ENCODE measurements at places on chromosomes 7 and 10. TPM values are rescaled to one million over a fixed set of nuclear protein-coding genes. Genes with fewer than 3 reads are reported as not detected.
A peak's percentile ranks its signal among the peaks of the same experiment; 100 is the strongest.

DNA sequence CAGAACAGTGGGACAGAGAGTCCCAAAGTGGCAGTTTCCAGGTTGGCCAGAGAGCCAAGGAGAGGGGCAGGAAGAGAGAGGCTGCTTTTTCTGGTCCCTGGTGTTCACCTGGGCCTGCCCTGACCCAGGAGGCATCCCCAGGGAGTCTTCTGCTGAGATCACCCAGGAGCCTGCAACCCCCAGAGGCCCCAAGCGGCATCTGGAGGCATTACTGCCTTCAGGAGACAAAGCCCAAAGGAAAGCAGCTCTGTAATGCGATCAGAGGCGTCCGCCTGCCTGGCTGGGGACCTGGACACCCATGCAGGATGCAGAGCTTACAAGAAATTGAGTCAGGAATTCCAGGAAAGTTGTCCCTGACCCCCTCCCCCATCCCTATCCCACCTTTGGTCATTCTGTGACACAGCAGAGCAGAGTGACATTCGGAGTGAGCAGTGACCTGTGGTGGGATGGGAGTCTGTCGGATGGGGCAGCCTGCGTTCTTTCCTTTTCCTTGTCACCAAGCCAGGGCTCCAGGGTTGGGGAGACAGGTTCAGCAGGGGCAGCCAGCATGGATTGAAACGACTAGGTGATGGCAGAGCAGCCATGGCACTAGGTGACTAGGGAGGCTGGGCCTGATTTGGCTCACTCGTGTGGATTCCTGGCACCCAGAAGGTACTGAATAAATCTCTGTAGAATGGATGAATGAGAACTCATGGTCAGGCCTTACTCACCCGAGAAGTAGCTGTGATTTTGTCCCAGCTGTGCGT is 10.4 kb downstream of the UNC5B start:
- peak; percentile 54 for DNase-seq

ATRNL1 gene
- total RNA-seq, result 41.0 TPM

IKZF1 gene
- total RNA-seq, result 13.5 TPM

DNA sequence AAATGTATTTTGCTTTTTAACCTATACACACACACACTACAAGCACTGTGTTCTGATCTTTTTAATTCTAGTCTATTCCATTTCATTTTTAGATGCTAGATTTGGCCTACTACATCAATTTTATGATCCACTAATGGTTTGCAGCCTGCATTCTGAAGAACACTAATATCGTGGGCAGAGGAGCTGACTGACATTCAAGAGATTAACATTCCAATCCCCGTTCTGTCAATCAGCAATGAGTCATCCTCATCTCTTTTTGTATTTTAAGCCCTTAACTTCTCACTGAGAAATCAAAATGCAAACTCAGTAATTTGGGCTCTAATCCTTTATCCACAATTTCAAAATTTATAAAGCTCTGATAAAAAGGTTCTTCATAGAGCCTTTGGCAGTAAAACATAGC is 47.1 kb upstream of the GAD2 start:
- no peak for DNase-seq

- no peak for DNase-seq
Observed at GRCh38 chr10:52129410-52130178, 184.5 kb upstream of the DKK1 start.

GRCh38 chr10:93075369-93076221 is 1.9 kb downstream of the CYP26A1 start:
- no peak for DNase-seq

GRCh38 chr7:87032604-87033339 is 26.7 kb downstream of the ELAPOR2 start:
- no peak for DNase-seq

PNLIPRP3 gene
- not detected for total RNA-seq

ATG9B gene
- 0.12 TPM for total RNA-seq

SCART1 gene
- 7.3 TPM for total RNA-seq

ZFAND2A gene
- 18.8 TPM for total RNA-seq

SLC25A40 gene
- total RNA-seq, result 17.2 TPM

GRCh38 chr7:111953611-111954010 is 252.6 kb downstream of the DOCK4 start:
- DNase-seq, result no peak

GRCh38 chr7:154914308-154914995 is 88.5 kb downstream of the PAXIP1 start:
- DNase-seq, result peak; percentile 71

DNA sequence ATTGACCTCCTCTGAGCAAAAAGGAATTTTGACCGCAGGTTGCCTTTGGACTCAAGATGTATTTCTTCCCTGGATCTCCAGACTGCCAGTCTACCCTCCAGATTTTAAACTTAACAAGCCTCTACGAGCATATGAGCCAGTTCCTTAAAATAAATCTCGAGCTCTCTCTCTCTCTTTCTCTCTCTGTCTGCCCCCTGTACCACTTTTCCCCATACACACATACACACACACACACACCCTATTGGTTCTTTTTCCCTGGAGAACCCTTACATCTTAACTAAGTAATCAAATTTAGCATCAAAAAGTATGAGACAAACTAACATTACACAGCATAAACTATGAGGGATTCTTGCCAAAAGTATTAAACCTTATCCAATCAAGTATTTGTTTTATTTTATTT is 11.4 kb downstream of the BCAP29 start:
- DNase-seq, result no peak

- DNase-seq, result no peak
Observed at GRCh38 chr10:55519264-55519663, 718.2 kb upstream of the PCDH15 start.

GRCh38 chr7:159031750-159032149 is 112.9 kb downstream of the VIPR2 start:
- DNase-seq, result no peak

GRCh38 chr10:80414142-80414895 is 6.0 kb downstream of the PRXL2A start:
- DNase-seq, result no peak

GRCh38 chr10:131242007-131242406 is 69.5 kb downstream of the TCERG1L start:
- no peak for DNase-seq

Data from aorta (tissue), 5 donors.